ENCODE measurements at places on chromosomes 4 and X.

GRCh38 chrX:120452131-120452530, 17.0 kb downstream of the LAMP2 start:
- no peak for DNase-seq

- DNase-seq: no peak
These were observed 178.6 kb downstream of the ADAMTS3 start for GRCh38 chr4:72390409-72390808.

DNA sequence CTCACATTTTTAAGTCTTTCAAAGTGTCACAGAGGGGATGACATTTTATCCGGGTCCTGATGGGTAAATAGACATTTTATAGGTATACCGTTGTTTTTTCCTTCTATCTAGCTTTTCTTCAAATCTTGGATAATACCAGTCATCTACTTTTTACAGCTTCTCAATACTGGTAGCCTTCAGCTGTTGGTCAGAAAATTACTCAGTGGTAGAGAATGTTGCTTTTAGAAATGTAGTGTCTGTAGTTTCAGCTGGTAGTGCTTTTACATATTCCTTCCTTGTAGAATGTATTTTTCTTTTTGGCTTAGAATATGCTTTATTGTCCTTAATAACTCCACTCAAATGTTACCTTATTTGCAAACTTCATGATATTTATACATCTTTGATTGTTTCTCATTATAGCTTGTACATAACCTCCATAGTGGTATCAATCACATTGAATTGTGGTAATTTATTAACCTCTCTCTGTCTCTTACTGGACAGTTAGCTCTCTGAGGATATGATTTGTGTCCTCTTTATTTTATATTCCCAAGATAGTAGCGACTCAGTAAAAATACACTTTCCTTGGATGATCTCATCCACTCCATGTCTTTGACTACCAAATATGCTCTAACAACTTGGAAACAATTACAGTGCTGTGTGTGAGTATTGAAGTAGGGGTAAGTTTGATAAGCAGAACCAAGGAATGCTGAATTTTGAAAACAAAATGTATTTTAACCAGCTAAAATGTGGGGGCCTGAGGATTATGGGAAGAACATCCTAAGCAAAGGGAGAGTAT, 53.8 kb downstream of the RAP1GDS1 start:
- DNase-seq: no peak

DNA sequence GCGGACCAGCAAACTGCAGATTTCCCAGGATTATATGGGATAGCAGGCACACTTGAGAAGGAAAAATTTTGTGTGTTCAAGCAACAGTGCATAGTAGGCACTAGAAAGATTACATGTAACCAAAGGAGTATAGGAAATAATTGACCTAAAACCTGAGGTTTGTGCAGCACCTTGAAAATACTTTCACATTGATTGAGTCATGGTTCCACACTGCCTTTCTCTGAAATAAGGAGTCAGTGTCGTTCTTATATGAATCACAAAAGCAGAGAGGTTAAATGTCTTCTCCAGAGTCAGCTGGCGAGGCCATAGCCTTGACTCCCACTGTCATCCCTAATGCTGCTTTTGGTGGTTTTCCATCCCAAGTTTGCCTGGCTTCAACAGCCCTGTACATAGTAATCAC, 138.9 kb downstream of the SOWAHB start:
- no peak for DNase-seq

- no peak for DNase-seq
These were observed 590.7 kb downstream of the BCOR start for GRCh38 chrX:39507034-39507433.

- DNase-seq: no peak
These were observed 9.5 kb downstream of the GALNT7 start for GRCh38 chr4:173178144-173178543.

GRCh38 chr4:59057804-59058203, 1947.6 kb upstream of the IGFBP7 start:
- no peak for DNase-seq

GRCh38 chr4:72909461-72909860, 160.1 kb downstream of the COX18 start:
- no peak for DNase-seq

DNA sequence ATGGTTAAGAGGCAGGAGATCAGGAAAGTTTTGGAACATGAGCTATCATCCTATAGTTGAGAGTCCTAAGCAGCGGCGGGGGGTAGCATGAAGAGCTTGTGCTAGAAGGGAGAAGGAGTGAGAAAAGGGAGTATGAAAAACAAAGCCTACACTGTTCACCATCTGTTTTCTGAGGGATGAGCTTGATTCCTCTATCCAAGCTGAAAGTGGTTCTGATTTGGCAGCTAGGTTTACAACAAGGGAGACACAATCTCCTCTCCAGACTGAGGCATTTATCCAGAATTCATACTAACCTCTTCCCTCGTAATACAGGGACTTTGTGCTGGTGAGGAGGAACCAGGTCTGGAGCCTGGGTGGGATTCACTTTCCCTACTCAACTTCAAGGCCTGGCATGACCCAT, 23.5 kb downstream of the TSC22D3 start:
- no peak for DNase-seq

DNA sequence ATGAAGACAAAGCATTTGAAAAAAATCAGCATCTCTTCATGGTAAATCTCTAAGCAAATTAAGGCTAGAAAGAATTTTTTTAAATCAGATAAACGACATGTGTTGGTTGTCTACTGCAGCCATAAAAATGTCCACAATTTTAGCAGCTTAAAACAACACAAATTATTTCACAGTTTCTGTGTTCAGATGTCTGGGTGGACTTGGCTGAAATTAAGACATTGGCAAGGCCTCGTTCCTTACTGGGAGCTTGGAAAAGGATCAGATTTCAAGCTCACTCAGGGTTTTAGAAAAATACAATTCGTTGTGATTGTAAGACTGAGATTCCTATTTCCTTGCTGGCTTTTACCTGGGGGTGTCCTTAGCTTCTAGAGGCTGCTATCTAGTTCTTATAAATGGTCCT, 1470.6 kb downstream of the PCDH19 start:
- no peak for DNase-seq

GRCh38 chrX:87582453-87582852, 64.9 kb downstream of the KLHL4 start:
- DNase-seq: no peak

GRCh38 chrX:34886011-34886410, 56.6 kb upstream of the FAM47B start:
- DNase-seq: no peak

DNA sequence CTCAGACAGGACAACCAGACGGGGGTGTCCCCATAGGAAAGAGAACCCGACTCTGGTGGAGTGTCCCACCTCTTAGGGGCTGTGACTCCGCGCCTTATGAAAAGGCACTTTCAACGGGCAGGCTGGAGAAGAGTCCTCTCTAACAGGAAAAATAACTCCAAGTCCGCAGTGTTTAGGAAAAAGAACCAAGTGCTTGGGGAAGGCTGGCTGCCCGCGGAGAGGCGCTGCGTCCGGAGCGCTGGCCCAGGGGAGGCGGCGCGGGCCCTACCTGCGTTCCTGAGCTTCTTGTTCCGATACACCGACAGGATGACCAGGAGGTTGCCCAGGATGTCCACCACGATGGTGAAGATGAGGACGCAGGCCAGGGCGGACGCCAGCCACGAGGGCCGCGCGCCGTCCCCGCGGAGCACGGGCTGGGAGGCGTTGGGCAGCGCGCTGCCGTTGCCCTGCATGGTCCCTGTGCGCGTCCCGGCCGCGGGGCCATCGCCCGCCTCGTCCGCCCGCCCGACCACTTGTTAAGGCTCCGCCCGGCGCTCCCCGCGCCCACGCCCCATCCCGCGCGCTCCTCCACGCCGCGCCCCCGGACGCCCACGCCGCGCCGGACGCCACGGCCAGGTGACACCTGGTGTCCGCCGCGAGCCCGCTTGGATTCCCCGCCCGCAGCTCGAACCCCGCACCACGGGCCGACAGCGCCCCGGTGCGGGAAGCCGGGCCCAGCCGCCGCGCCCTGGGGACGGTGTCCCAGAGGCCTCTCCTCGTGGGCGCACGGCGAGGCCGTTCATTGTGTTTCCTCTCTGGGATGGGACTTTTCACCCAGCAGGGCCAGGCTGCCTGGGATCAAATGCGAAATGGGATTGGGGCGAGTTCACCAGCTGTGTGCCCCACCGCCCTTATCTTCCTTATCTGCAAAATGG, at the start of gene MTNR1A:
Gene MTNR1A, minus strand, starts transcription at position 654 of the 914 bp plus-strand sequence. Its CDS starts 202 bp downstream, at position 452.
- DNase-seq: no peak

DNA sequence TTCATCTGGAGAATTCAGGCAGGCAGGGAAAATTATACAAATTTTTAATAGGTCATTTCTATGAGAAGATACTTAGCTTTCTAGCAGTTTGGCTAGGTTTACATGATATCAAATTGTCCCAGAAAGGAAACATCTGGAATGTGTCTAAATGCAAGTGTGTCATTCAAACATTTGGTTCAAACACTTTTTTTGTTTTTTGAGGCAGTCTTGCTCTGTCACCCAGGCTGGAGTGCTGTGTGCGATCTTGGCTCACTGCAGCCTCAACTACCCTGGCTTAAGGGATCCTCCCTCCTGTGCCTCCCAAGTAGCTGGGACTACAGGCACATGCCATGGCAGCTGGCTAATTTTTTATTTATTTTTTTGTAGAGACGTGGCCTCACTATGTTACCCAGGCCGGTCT, 31.6 kb downstream of the SPARCL1 start:
- no peak for DNase-seq

DNA sequence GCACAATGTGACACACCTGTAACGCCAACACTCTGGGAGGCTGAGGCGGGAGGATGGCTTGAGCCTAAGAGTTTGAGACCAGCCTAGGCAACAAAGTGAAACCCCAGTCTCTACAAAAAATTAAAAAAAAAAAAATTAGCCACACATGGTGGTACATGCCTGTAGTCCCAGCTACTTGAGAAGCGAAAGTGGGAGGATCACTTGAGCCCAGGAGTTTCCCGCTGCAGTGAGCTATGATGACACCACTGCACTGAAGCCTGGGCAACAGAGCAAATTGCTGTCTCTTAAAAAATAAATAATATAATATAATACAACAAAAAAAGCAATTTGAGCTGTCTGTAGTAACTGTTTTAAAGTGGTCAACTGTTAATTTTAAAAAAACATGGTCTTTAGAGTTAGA, 13.2 kb downstream of the SPOCK3 start:
- no peak for DNase-seq

DNA sequence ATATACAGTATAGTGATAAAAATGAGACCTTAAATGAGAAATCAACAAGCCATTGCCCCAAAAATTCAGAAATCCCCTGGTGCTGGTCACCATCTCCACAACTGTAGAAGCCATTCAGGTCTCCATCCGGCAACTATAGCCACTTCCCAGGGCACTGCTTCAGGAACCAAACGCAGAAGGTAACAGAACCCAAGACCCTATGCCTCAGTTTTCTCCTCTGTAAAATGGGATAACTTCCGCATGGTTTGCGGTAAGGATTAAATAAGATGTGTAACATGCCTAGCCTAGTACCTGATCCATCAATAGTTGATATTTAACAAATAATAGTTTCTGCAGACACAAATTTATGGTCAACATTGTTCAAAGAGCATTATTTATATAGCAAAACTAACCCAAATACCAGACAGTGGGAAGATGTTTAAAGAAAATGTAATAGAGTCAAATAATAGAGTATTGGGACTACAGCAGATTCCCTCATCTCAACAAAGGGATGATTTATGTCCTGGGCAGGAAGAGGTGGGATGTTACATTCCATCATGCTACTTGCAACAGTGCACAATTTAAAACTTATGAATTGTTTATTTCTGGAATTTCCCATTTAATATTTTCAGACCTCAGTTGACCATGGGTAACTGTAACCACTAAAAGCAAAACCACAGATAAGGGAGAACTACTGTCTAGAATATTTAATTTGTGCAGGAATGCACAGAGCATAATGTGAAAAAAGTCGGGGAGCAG, 30.0 kb downstream of the IRF2 start:
- DNase-seq: no peak

- no peak for DNase-seq
These were observed 23.2 kb downstream of the SMIM43 start for GRCh38 chr4:121741751-121742150.

GRCh38 chr4:86981789-86982188, 47.0 kb downstream of the AFF1 start:
- no peak for DNase-seq

DNA sequence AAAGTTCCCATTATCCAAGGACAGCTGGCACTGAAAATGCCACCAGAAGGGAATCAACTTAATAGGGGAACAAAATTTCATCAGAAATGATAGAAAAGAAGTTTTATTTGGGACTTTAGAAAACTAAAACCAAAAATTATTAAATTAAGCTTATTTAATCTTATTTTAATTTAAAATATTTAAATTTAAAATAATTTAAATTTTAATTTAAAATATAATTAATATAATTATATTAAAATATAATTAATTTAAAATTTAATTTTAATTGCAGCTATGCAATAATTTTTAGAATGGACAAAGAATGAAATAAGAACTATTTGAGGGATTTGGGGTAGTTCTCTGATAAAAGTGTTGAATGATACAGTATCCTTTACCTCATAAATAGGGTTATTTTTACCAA, 10.2 kb upstream of the VAMP7 start:
- DNase-seq: no peak

DNA sequence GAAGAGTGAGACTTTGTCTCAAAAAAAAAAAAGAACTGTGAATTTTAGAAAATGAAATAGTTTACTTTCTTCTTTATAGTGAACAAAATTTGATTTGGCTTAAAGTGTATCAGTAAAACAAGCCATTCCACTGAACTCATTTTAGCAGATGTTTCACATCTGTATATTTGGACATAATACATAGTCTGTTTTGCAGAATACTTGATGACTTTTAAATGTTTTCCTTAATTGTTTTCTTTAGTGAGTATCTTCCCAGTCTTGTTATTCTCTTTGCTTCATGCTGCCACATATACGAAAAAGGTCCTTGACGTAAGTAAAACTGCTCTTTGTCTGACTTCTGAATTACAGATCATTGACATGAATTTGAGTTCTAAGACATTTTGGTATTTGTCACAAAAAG, 8.3 kb downstream of the TMEM33 start:
- DNase-seq: no peak

- no peak for DNase-seq
These were observed 75.2 kb upstream of the PRKX start for GRCh38 chrX:3788494-3789233.

DNA sequence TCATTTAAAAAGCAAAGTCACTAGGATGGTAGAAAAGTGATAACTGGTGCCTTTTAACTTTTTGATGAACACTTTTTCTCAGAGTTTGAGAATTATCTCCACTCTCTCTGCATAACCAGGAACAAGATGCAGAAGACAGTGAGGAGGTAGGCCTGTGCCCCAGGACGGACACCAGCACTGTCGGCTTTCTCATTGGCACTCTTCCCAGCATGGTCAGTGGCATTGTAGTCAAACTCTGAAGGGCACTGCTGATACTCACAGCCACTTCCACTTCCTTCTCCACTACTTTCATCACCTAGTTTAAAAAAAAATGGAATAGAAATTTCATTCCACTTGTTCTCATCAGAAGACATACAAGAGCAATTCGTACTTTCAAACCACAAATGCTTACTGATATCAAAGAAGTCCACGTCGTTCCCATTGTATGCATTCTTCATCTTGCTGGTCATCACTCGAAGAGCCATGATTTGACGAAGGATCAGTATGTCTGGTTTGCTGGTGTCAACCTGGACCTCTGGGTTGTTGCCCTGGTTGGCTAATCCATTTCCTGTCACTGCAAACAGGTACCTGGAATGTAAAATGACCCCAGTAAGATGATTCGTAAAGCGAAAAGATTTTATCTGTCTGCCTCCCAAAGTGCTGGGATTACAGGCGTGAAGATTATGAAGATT, 84.8 kb upstream of the TFDP3 start:
- no peak for DNase-seq
